ENCODE measurements at places on chromosomes 5 and 9.

GRCh38 chr5:66538531-66538930 is 57.7 kb upstream of the MAST4 start:
- no peak for DNase-seq

GRCh38 chr5:76958991-76959767 is 6.3 kb downstream of the CRHBP start:
- no peak for DNase-seq

DNA sequence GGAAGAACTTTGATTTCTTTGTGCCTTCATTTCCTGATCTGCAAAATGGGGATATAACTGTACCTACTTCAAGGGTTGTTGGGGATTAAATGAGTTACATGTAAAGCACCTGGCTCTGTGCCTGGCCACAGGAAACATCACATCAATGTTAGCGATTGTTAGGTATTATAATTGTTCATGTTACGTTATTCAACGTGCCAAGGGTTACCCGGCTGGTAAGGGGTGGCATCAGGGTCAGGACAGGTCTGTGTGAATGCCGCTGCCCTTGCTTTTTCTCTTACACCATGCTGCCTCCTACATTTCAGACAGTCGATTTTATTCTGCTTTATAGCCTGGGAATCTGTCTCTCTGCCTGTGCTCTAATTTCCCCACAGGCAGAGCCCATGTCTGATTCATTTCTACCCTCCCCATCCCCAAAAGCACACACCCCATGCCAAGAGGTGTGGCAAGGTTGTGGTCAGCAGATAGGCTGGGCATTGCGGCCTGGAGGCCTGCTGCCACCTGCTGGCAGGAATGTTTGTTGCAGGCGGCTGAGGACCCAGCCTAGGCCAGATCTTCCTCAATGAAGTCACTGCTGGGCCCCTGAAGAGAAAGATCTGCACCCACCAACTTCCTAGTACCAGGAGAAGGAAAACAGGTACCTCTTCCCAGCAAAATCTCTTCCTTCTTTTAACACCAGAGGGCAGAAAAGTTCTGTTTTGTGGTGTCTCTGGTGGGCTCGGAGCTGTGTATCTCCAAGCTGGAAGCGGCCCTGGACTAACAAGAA is 5.3 kb downstream of the ANKS6 start:
- no peak for DNase-seq

GRCh38 chr9:113514748-113515147 is 51.2 kb downstream of the RGS3 start:
- DNase-seq, result no peak

GRCh38 chr5:132264546-132265335 is 7.2 kb downstream of the PDLIM4 start:
- no peak for DNase-seq

DNA sequence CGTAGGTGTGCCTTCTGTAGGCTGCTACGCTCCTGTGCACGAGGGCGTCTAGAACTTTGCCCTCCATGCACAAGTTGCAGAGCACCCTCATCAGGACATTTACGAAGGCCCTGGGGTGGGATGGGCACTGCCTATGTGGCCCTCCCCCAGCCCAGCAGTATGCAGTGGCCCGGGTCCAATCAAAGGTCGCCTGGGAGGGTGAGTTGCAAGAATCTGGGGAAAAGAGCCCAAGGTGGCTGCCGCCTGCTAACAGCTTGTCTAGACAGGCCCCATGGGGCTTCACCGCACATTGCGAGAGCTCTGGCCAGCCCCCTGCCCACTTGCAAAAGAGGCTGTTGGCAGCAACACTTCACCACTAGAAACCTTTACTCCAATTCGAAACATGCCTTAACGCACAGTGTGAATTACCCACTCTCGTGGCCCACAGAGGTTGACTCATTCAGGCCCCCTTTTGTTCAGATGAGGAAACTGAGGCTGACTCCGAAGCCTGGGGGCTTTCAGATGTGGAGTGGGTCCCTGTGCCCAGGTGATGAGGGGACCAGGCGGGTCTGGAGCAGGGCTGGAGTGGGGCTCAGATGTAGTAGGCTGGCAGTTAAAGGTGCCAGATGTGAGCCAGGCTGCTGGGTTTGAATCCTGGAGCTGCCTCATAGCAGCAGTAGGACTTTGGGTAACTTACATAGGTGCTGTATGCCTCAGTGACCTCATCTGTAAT is 31.8 kb upstream of the IL17B start:
- no peak for DNase-seq

All from stimulated activated CD8-positive, alpha-beta memory T cell treated with anti-CD3 and anti-CD28 coated beads, Interleukin-2, amount 100 ng/mL, for 1 hour (primary cell).